ENCODE measurements at places on chromosomes 4 and X.

GRCh38 chrX:105451401-105451800 lies 230.9 kb upstream of the TEX13A start:
- no peak for DNase-seq

- DNase-seq: no peak
Observed at GRCh38 chr4:10421344-10422055, 35.7 kb downstream of the ZNF518B start.

- no peak for DNase-seq
Observed at GRCh38 chr4:71188951-71189350, 149.9 kb upstream of the SLC4A4 start.

- DNase-seq: no peak
Observed at GRCh38 chr4:7699825-7700224, 239.8 kb downstream of the AFAP1 start.

DNA sequence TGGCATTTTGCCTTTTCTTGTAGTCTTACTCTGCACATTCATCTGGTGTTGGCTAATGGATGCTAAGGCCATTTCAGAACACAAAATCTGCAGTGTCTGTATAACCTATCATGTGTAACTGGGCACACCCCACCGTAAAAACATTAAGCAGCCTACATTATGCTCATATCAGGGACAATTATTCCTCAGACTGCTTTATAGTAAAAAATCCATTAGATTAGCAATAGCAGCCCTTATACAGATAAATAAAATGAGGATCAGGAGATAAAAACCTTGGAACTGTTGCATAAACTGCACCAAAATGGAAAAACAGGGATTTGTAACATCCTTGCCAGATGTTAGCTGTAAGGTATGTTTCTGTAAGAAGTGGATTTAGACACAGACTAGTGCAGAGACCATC lies 288.8 kb downstream of the HS3ST1 start:
- DNase-seq: no peak

DNA sequence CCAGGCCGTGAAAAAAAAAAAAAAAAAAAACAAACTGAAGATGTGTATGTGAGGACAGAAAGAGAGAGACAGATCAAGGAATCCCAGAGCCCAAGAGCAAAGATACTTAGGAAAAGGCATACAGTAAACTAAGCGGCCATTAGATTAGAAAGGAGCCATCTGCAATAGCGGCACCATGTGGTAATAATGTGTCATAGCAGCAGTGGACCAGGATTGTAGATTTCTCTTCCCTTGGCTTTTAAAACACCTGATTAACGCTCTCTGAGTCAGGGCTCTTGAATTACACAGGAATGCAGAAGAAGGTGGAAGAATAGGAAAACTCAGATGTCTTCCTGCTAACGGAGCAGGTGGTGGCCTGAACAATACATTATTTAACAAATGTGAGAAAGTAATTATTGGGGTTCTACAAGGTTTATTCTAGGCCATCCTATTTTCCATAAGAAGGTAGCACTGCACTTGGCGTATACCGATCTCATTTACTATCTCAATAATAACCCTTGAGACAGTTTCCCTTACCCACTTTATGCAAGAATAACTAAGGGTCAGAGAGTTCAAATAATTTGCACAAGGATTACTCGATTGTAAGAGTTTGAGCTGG lies 182.7 kb downstream of the KCNIP4 start:
- peak; percentile 78 for DNase-seq

GRCh38 chr4:4787421-4787820 lies 72.0 kb upstream of the MSX1 start:
- no peak for DNase-seq

GRCh38 chr4:74397748-74398426 lies 32.9 kb downstream of the EREG start:
- peak; percentile 19 for DNase-seq

GRCh38 chrX:104854790-104855340 lies 288.9 kb downstream of the IL1RAPL2 start:
- DNase-seq: no peak

- peak; percentile 61 for DNase-seq
Observed at GRCh38 chr4:185079271-185079905, 61.1 kb downstream of the HELT start.

DNA sequence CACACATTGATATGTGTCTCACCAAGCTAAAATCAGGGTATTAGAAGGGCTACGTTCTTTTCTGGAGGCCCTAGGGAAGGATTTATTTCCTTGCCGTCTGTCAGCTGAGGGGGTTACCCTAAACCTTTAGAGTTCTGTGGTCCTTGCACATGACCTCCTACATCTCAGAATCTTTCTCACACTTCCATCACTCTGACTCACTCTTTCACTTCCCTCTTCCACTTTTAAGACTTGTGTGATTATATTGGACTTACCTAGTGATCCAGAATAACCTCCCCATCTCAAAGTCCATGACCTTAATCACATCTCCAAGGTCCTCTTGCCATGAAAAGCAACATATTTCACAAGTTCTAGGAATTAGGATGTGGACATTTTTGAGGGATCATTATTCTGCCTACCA lies 53.6 kb upstream of the FUNDC1 start:
- DNase-seq: no peak

DNA sequence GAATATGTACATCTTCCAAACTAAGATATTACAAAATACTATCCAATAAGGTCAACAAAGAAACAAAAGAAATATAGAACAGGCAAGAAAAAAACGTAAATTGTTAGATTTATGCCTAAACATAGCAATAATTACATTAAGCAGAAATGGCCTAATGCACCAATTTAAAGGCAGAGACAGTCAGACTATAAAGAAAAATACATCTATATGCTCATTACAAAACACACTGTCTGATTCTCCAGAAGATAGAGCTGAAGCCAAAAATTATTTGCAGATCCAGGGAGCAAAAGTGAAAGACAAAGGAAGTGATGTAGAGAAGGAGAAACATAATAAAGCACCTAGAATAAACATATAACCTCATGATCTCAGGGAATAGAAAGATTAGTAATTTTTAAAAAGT lies 246.9 kb downstream of the PAPSS1 start:
- DNase-seq: no peak

GRCh38 chrX:40542208-40542607 lies 38.6 kb upstream of the ATP6AP2 start:
- no peak for DNase-seq

DNA sequence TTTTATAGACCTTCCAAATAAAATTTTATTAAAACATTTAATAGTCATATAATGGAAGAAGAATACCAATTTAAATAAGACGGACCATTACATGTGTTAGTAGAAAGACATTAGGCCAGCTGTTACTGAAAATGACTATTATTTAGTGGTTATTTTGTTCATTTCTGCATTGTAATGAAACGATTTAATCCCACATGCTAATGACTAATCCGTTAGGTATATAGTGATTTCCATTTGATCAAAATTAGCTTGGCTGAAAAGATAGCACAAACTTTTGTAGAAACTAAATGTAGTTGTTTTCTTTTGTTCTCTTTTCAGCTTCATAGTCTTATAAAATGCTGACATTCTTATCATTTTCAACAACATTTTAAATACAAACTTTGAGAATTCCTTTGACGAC lies 556.1 kb upstream of the TENM3 start:
- DNase-seq: no peak

- DNase-seq: peak; percentile 27
Observed at GRCh38 chrX:76253432-76253831, 80.6 kb downstream of the PBDC1 start.

- DNase-seq: no peak
Observed at GRCh38 chrX:69501429-69501828, 2.7 kb upstream of the NALF2 start.

GRCh38 chr4:145808021-145808650 lies 128.2 kb downstream of the C4orf51 start:
- peak; percentile 99 for DNase-seq

DNA sequence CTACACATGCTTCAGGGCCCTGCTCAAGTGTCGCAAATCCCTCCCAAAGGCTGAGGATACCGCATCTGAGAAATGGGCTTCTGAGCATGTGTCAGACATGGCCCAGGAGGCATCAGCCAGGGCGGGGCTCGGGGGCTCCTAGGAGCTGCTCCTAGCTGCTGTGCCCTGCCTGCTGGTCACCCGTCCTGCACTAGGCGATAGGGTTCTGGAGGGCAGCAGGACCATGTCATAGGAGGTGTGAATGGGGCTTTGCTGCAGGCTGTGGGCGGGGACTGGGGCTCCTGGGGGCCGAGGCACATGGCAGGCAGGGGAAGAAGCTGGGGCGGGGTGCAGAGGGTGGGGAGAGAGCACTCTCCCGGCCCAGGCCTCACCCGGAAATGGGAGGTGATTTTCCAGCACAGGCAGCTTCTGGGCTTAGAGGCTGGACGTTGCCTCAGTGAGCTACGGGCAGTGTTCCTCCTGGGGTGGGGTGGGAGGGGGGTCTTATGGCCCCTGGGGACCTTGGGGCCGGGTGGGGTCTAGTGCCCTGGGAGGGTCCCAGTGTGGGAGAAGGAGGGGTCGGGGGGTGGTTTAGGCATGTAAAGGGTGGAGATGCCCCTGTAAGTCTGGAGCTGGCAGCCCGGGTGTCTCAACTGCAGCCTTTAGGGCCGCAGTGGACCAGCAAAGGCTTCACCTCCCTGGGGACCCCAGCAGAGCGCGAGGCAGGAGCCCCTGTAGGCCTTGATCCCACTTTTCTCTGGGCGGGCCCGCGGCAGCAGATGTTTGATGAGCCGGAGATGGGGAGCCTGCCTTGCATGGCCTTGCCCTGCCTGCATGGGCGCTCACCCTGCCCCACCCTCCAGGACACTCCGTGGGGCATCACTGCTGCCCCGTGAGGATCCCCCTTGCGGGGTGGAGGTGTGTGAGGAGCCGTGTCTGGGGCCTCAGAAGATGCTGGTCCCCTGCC lies 98.6 kb upstream of the LRPAP1 start:
- no peak for DNase-seq

- no peak for DNase-seq
Observed at GRCh38 chr4:101958547-101958946, 168.0 kb downstream of the BANK1 start.

DNA sequence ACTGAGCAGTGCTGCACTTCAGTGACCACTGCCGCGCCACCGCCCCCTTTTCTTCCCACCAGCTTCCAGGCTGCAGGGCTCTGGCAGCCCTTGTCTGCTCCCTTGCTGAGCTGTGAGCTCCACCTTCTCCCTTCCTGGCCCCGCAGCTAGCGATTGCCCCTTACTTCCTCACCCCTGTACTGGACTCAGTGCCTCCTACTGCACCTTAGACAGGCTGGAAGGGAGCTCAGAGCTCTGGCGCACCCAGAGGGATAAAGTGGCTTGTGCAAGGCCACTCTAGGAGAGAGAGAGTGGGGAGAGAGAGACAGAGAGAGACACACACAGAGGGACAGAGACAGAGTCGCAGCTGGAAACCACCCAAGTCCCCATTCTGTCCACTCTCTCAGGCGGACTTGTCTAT lies 6.0 kb downstream of the RASL11B start:
- DNase-seq: no peak

DNA sequence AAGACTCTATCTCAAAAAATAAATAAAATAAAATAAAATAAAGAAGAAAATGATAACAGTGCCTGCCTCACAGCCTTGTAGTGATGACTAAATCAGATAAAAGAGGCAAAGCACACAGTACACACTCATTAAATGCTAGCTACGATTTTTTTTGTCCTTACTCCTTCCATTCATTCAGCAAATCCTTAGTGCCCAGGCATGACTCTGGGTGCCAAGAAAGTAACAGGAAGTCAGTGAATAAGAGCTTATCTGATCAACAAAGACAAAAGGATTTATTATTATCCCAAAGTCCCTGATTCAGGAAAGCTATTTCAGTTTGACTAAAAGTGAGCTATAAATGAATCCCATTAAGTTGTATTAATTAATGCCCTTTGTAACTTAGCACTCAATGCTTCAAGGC lies 92.7 kb downstream of the SH3KBP1 start:
- no peak for DNase-seq

- DNase-seq: no peak
Observed at GRCh38 chr4:74845834-74846233, 51.5 kb upstream of the BTC start.

DNA sequence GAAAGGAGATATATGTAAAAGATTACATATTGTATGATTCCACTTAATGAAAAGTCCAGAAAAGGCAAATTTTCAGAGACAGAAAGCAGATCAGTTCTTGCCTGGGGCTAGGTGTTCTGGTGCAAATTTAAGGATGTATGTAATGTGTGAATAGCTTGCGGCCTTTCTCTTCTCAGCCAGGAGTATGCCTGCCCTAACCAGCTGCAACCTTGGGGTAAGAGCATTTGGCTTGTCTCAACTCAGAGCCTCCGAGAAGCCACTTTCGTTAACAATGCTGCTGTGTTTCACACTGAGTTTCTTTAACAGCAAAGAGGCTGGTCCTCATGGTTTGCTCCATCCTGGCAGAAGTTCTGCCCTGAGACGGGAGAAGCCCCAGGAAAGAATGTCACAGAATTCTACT lies 102.7 kb downstream of the SPCS3 start:
- DNase-seq: no peak

GRCh38 chr4:5526080-5526846 lies 182.1 kb downstream of the EVC2 start:
- no peak for DNase-seq

GRCh38 chr4:56699537-56700105 lies 18.5 kb upstream of the HOPX start:
- no peak for DNase-seq

GRCh38 chr4:3483471-3483921 lies 20.4 kb downstream of the DOK7 start:
- DNase-seq: peak; percentile 50

DNA sequence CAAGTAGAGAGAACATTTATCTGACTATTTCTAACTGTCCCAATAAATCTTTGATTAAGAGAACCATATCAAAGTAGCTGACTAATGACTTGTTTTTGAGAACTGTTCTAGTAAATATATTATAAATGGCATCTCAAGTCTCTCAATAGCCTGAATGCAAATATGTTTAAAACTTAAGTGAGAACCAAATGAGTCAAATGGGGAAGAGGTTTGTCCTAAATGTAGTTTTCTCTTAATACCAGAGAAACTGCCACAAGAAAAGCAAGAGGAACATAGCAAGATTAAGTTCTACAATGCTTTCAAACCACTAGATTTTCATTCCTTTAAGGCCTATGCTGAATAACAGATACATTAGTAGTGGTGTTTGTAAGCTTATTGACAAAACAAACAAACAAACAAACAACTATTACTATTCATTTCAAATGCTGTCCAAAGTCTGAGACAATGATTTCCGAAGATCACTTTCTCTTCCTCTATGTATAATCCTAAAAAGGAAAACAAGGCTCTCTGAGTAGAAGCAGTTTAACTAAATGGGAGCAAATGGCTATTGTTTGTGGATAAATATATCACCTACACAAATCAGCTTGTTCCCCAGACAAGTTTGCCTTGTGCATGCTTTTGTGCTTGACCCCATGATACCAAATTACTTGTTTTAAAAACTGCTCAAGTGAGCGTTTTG lies 408.4 kb upstream of the EMCN start:
- DNase-seq: no peak

DNA sequence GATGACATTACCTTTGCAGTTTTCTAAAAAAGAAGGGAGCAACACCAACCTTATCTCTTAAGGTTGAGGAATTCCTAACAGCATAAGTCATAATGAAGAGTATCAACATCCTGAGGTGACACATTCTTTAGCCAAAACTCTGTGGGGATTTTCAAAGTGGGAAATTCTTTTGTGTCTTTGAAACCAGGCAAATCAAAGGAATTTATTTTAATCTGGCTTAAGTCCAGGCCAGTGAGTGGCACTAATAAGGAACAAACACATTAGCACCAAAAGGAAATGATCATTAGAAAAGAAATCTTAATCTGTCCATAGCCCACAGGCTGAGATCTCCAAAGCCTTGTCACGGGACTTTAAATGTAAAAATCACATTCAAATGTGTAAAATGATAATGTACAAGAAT lies 110.1 kb downstream of the LARP7 start:
- peak; percentile 18 for DNase-seq
